ENCODE measurements at places on chromosomes 4 and X.

DNA sequence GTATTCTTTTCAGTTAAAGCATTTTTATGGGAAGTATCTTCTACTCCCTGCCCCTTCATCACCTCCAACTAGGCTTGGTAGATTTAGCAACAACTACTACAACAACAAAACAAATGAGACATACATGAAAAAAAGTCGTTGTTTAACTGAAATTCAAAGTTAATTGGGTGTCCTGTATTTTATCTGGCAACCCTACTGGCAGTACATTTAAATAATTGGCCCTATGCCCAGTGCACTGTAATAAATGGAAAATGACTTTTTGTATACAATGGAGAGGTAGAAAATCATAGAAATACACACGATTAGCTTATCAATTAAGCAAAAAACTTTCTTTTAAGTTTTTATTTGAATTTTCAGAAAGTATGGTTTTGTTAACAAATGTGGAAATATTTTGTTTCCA is 21.4 kb upstream of the CLGN start:
- no peak for DNase-seq

DNA sequence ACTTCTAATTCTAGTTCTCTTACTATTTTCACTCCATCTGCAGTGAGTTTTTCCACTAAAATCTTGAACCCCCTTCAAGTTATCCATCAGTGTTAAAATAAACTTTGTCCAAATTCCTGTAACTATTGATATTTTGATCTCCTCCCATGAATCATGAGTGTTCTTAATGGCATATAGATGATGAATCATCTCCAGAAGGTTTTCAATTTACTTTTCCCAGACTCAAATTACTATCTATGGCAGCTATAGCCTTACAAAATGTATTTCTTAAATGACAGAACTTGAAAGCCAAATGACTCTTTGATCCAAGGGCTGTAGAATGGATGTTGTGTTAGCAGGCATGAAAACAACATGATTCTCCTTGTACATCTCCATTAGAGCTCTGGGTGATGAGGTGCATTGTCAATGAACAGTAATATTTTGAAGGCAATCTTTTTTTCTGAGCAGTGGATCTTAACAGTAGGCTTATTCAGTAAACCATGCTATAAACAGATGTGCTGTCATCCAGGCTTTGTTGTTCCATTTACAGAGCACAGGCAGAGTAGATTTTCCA is 16.1 kb upstream of the IQCM start:
- no peak for DNase-seq

DNA sequence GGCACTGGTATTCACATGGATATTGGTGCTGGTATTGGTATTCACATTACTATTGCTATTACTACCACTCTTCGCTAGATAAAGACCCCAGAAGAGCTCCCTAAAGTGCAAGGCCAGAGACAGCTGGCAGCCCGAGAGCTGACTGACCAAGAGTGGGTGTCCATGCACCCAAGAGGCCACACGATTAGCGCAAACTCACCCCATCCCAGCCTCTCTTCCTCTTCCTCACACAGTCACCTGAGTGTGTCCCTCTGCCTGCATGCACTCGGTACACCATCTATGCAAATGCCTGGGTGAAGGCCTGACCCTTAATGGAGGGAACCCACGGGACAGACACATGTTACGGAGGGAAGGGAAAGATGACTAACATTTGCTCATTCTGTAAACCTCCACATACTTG is 86.7 kb downstream of the HAUS3 start:
- DNase-seq, result no peak

DNA sequence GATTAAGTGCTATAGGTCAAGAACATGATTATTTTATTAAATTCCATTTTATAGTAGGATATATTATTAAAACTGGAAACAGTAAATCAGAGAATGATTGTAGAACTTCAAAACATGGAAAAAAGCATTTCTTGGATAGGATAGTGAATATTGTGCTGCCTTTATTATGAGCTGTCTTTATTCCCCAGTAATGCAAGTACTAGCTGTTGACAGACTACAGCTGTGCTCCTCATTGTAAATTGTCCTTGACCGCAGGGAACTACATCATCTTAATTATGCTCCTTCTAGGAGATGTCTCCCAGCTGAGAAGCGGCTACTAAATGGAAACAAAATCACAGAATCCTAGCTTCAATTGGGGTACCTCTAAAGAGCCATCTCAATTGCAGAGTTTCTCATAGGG is 1457.2 kb upstream of the PCDH7 start:
- no peak for DNase-seq

GRCh38 chr4:159503236-159504008 is 400.5 kb downstream of the RAPGEF2 start:
- DNase-seq, result no peak

All from stimulated activated CD8-positive, alpha-beta memory T cell treated with anti-CD3 and anti-CD28 coated beads, Interleukin-15, amount 100 ng/mL, for 48 hours (primary cell).